Activated T-helper 1 cell treated with anti-CD3 and anti-CD28 coated beads, Interleukin-2, amount 50 U/mL, for 16 hours (primary cell): ENCODE measurements at places on chromosomes 12 and 14.

DNA sequence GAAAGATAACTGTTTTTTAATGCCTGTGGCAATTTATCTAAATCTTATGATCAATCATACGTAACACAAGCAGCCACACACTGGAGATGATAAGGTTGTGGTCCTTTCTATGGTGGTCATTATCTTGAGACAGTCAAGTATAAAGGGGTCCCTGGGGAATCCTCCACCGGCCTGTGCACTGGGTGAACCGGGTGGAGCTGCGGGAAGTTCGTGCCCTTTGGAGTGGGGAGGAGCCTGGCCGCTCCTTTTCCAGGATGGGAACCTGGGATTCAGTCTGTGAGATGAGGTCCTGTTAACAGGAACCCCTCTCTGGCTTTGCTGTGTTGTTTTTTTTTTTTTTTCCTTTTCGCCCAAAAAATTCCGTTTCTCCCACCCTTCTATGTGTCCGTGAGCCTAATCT is 167.5 kb upstream of the RPL10L start:
- no peak for DNase-seq

DNA sequence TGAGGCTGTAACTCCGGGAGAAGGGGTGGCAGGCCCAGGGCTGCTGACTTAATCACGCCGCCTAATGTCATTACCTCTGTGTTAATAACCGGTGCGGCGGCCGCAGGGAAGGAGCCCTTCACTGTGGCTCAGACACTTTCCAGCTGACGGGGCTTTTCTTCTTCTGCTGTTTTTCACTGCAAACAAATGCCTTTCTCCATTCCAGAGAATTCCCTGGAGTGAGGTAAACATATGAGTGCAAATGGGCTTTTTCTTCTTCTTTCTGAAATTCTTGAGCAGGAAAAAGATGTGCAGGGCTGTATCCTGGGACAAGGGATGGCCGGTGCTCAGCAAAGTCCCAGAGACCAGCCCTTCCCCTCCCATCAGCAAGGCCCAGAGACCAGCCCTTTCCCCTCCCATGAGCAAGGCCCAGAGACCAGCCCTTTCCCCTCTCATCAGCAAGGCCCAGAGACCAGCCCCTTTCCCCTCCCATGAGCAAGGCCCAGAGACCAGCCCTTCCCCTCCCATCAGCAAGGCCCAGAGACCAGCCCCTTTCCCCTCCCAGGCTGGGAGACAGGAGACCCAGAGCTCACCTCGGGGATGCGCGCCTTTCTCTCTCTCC is 33.4 kb upstream of the FAM181A start:
- DNase-seq = no peak

DNA sequence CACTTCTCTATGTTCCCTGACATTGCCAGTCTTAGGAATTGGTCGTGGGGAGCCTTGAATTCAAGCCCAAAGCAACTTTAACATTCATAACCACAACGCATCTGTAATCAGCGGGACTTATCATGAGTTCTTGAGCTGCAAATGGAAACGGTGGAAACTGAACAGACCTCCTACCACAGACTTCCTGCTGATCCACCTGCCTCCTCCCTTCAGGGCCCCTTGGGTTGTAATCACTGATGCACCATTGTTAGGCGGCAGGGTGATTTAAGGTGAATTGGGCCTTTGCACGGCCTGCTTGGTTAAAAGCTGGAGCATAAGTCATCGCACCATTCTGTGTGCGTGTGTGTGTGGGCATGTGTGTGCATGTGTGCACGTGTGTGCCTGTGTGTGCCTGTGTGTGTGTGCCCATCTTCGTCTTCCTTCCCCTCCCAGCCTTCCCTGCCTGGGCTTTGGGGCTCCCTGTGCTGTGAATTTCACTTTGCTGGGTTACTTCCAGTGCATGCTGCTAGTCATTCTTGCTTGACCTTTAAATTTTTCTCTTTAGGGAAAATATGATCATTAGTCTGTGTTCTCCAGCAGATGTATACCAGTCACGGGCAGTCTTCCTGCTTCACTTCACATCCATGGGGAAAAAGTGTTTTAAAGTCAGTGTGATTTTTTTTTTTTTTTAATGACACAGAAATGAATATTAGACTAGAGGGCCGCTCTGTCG is 29.1 kb downstream of the CHST11 start:
- DNase-seq = peak; percentile 20

DNA sequence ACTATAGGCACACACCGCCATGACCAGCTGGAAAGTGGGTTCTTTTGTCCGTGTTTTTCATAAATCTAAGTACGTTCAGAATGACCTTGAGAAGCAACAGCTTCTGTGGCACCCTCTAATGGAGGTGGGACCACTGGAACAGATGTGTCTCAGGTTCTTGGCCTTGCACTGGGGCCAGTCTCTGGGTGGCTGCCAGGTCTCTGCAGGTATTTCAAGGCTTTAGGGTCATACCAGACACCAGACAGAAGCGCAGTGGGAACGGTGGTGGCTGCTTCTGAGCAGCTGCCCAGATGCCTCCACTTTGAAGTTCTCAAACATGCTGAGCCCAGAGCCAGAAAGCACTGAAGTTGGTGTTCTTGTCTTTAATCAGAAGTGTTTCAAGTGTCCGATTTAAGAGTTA is 75.0 kb upstream of the RBM19 start:
- DNase-seq = no peak

DNA sequence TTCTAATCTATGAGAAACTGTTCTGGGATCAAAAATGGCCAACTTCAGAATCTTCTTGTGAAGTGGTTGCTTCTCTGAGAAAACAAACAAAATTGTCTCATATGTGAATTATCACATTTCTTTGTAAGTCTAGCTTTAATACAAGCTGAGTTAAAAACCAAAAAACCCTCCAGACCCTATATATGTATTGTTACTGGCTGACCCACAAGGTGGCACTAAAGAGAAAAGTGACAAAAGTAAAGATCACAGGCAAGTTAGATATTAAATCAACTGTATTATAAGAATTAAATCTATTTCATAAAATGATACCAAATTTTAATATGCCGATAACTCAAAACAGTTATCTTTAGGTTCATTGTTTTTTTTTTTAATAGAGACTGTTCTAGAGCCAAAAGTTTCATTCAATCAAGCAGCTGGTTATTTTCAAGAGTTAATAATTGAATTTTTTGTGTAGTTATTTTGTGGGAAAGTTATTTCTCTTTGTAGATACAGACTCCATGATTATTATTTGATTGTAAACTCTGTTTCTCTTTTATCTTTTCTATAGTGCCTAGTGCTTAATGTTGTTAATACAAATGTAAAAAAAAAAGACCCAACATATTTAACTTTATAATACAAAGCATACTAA is 7.5 kb upstream of the TRHDE start:
- no peak for DNase-seq

- DNase-seq = no peak
These were observed 41.8 kb upstream of the P2RX7 start for GRCh38 chr12:121090586-121091514.

- no peak for DNase-seq
These were observed 83.2 kb downstream of the TTC9 start for GRCh38 chr14:70724944-70725343.

GRCh38 chr12:7602277-7602676 is 63.4 kb downstream of the APOBEC1 start:
- DNase-seq = no peak

GRCh38 chr14:52538623-52539022 is 13.7 kb downstream of the TXNDC16 start:
- no peak for DNase-seq

- no peak for DNase-seq
These were observed 673.0 kb upstream of the LMO3 start for GRCh38 chr12:17278946-17279345.

DNA sequence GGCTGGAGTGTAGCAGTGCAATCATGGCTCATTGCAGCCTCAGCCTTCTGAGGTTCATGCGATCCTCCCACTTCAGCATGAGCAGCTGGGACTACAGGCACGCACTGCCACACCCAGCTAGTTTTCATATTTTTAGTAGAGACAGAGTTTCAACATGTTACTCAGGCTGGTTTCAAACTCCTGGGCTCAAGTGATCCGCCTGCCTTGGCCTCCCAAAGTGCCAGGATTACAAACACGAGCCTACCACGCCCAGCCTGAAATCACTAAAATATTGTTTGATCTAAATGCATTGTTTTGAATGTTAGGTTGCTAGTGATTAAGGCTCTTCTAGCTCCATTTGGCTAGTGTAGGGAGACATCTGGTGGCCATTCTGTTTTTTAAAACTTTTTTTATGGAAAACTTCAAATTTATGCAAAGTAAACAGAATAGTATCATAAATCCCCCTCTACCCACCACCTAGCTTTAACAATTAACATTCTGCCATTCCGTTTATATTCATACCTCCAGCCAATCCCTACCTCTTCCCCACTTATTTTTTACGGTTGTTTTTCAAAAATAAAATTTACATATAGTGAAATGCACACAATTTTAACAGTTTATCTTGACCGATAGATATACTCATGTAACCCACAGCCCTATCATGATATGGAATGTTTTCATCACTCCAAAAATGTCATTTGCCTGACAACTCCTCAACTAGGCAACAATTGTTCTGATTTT is 37.8 kb downstream of the MYO1H start:
- no peak for DNase-seq

GRCh38 chr12:93572712-93573551 is 457 bp downstream of the SOCS2 start:
- DNase-seq = no peak

- no peak for DNase-seq
These were observed 266.4 kb downstream of the KCNH5 start for GRCh38 chr14:62778852-62779251.

DNA sequence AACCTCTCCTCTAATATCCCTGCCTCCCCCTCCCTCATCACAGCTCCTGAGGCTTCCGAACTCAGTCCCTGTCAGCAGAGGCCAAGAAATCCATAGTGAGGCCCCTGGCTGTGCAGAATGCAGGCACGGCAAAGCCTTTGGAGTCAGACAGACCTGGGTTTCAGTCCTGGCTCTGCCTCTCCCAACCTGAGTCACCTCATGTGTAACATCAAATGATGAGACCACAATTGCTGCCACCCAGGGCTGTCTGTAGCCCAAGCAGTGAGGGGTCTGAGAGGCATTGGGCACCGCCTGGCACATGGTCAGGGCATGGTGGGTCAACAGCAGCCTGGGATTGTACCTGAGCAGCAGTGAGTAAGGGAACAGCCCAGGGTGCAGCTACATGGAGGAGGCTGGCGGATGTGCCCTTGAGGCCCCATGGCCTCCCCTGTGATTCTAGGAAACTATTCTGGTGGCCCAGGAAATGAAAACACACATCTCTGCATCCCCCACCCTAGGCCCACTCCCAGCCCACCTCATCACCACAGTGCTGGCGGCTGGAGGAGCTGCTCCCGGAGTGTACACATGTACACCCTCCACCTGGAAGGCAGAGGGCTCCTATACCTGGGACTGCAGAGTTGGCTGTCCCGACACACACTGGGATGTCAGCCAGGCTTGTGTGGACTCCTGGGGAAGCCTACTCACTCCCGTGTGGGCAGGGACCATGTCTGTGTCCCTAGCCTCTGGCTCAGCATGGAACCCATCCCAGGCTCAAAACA is 7.7 kb downstream of the ANKRD33 start:
- DNase-seq = no peak
